ENCODE measurements at places on chromosomes 6 and 20.

- peaks cover 21% of the 10 kb centered on the region for H3K4me1 ChIP-seq
- H3K4me3 ChIP-seq, result no peak overlapping the region
- H3K36me3 ChIP-seq, result no peaks in the 10 kb centered on the region
- no peaks in the 10 kb centered on the region for H3K27me3 ChIP-seq
- DNase-seq, result peak; percentile 94
Observed at GRCh38 chr6:154432533-154433476, 76.2 kb upstream of the IPCEF1 start.

DNA sequence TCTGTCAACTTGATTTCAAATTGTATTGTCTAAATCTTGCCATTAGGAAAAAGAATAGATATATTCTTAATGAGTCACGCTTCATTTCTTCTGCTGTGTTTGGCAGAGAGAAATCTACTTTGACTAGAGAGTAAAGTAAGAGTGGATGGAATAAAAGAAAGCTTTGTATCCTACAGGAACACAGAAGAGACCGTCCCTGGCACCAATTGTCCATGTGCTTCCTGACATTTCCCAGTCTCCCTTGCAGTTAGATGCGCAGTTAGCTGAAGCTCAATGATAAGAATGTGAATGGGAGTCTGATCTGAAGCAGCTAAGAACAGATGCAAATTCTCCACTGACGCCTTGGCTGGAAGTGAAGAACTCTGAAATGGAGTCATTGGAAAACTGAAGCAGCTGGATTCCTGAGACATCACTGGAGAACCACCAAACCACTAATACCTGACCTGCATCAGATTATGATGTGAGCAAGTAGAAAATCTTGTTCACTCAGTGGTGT, 528.2 kb upstream of the MARCKS start:
- H3K4me1 ChIP-seq, result no peaks in the 10 kb centered on the region
- H3K4me3 ChIP-seq, result no peak overlapping the region
- no peak overlapping the region for H3K27ac ChIP-seq
- no peaks in the 10 kb centered on the region for H3K36me3 ChIP-seq
- no peak for DNase-seq

- H3K27ac ChIP-seq, result no peak overlapping the region
- H3K4me3 ChIP-seq, result no peak overlapping the region
- H3K36me3 ChIP-seq, result no peaks in the 10 kb centered on the region
- H3K4me1 ChIP-seq, result peaks cover 17% of the 10 kb centered on the region
Observed at GRCh38 chr20:23759306-23759940, 8.7 kb upstream of the CST1 start.

DNA sequence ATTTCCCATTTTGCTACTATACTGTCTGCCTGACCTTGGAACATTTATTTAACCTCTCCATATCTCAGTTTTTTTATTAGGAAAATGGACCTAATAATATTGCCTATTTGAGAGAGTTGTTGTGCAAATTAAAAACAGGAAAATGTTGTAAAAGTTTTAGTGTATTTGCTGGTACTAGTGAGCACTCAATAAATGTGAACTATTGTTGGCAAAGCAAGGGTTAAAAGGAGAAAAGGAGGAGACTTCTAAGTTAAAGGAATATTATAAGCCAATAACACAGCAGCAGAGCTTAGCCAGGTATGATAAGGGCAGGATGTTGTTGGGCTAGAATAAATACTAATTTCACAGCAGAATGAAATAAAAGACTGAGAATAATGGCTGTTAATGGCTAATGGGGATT, 211.9 kb upstream of the FUT9 start:
- no peak overlapping the region for H3K27ac ChIP-seq
- H3K36me3 ChIP-seq, result no peaks in the 10 kb centered on the region
- no peaks in the 10 kb centered on the region for H3K4me1 ChIP-seq
- H3K4me3 ChIP-seq, result no peak overlapping the region

DNA sequence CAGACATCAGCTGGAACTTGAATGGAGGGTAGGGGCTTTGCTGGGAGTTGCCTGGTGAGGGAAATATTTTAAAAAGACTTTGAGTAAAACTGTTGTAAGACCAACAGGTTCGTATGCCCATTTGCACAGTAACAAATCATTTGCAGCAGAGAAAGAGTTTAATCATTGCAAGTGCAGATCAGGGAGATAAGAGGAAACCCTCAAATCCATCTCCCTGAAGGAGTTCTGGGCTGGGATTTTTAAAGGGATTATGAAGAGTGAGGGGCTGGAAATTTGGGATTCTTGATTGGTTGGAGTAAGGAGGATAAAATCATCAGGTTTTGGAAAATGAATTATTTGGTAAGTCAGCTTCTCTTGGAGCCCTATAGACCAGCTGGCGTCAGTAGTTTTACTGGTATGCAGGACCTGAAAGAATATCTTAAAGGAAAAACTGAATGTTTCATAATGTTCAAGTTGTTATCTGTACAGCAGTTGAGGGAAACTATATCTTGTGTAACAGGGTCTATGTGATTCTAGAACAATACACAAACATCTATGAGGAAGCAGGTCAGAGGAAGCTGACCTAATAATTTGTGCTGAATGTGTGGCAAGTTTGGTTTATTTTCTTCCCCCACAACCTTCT, 295.5 kb downstream of the PLCB1 start:
- no peaks in the 10 kb centered on the region for H3K27me3 ChIP-seq
- H3K4me1 ChIP-seq, result peaks cover 8% of the 10 kb centered on the region

DNA sequence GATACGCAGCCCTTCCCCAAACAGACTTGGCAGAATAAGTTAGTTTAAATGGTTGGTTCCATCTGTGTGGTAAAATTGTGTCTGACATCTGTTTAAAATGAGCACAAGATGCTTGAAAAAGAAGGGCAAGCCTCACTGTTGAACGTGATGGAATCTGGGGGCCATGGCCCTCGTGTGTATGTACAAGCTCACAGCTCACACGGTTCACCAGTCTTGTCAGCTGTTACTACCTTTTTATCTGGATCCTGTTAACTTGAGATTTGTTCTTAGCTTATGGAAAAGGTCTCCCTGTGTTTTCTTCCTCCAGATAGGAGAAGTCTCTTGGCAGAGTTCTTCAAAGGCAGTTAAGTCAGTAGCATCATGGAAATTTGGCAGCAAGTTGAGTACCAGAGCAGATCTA, 270.6 kb downstream of the KHDC1L start:
- H3K36me3 ChIP-seq, result no peaks in the 10 kb centered on the region
- no peaks in the 10 kb centered on the region for H3K27me3 ChIP-seq
- H3K27ac ChIP-seq, result peak overlapping the region; percentile 1
- H3K4me1 ChIP-seq, result peaks cover 37% of the 10 kb centered on the region
- peak; percentile 42 for DNase-seq
- no peak overlapping the region for H3K4me3 ChIP-seq

DNA sequence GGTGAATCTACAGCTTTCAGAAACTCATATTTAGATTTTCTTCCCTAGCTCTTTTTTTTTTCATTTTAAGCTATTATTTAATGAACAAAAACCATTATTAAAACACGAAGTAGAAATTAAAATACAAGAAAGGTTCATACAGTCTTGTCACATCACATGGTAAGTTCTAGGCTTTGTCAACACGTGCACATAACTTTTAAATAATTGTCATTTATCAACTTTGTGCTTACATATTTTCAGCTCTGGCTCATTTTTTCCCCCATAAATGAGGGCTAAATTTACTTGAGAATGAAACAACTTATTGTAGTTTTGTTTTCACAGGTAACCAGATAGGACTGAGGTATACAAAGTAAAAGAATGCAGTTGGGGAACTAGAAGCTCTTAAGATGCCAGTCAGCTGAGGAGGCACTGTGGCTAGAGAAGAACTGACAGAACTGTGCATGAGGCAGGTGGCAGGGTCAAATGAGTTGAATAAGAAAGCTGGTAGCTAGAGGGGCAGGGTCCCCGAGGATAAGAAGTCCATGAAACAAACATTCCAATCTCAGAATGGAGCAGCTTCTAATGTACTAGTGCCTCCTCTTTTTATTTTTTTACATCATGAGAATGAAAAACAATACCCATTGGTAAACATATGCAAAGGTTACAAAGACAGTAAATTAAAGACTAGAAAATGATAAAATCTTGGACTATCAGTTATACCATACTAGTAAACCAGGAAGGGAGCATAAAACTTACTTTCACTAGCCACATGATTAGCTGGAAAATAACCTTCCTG, 141.5 kb downstream of the MYB start:
- no peak overlapping the region for H3K27ac ChIP-seq
- H3K27me3 ChIP-seq, result no peaks in the 10 kb centered on the region
- H3K4me3 ChIP-seq, result no peak overlapping the region
- DNase-seq, result no peak
- H3K36me3 ChIP-seq, result no peaks in the 10 kb centered on the region
- H3K4me1 ChIP-seq, result no peaks in the 10 kb centered on the region

DNA sequence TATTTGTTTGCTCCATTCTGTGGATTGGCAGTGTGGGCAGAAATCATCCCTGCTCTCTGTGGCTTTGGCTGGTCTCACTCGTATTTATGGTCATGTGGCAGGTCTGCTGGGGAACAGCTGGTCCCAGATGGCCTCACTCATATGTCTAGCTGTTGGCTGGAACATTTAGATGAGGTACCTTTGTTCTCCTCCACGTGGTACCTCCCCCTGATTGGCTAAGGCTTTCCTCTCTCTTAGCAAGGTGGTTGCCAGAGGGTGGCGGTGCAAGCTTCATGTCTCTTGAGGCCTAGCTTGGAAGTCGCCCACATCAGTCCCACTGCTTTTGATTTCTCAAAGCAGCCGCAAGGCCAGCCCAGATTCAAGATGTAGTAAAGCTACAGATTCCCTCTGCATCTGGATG, 348.5 kb upstream of the BTBD3 start:
- no peaks in the 10 kb centered on the region for H3K4me1 ChIP-seq
- H3K27ac ChIP-seq, result no peak overlapping the region
- no peaks in the 10 kb centered on the region for H3K36me3 ChIP-seq

GRCh38 chr6:66533921-66534404, 826.9 kb upstream of the EYS start:
- no peak overlapping the region for H3K4me3 ChIP-seq
- no peak overlapping the region for H3K27ac ChIP-seq
- H3K36me3 ChIP-seq, result no peaks in the 10 kb centered on the region
- H3K27me3 ChIP-seq, result no peaks in the 10 kb centered on the region
- DNase-seq, result no peak

DNA sequence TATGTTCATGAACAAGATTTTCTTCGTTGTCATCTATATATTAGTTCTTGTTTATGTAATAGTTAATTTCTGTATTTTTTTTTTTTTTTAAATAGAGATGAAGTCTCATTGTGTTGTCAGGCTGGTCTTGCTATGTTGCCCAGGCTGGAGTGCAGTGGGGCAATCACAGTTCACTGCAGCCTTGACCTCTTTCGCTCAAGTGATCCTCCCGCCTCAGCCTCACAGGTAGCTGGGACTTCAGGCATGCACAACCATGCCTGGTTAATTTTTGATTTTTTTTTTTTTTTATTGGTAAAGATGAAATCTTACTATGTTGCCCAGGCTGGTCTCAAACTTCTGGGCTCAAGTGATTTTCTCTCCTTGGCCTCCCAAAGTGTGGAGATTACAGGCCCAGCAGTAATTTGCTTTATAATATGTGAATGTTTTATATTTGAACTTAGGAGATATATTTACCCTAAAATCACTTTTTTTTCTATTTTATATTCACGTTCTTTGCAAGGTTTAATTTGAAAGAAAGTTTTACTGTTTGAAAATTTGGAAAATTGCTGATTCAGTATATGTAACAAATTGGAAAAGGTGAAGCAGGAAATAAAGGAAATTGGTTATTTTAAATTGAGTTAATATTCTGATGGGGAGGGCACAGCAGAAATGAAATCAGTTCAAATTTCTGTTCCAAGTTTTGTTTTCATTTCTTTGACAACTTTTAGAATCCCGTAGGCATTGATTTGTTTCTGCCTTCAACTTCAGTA, 56.2 kb downstream of the ZFAND3 start:
- no peak overlapping the region for H3K27ac ChIP-seq
- no peaks in the 10 kb centered on the region for H3K27me3 ChIP-seq
- no peaks in the 10 kb centered on the region for H3K4me1 ChIP-seq
- DNase-seq, result no peak

GRCh38 chr6:100461917-100462705, 2.6 kb downstream of the SIM1 start:
- no peak overlapping the region for H3K27ac ChIP-seq
- H3K4me3 ChIP-seq, result no peak overlapping the region
- peaks cover 21% of the 10 kb centered on the region for H3K4me1 ChIP-seq
- peaks cover 100% of the 10 kb centered on the region for H3K27me3 ChIP-seq
- peak; percentile 47 for DNase-seq

- no peak overlapping the region for H3K27ac ChIP-seq
- no peaks in the 10 kb centered on the region for H3K4me1 ChIP-seq
- DNase-seq, result no peak
- H3K27me3 ChIP-seq, result peaks cover 13% of the 10 kb centered on the region
Observed at GRCh38 chr6:137475103-137475502, 19.1 kb downstream of the OLIG3 start.

- H3K27me3 ChIP-seq, result peaks cover 2% of the 10 kb centered on the region
- no peak overlapping the region for H3K4me3 ChIP-seq
- no peak overlapping the region for H3K27ac ChIP-seq
- no peaks in the 10 kb centered on the region for H3K4me1 ChIP-seq
- DNase-seq, result no peak
Observed at GRCh38 chr6:110635096-110635495, 158.7 kb upstream of the SLC22A16 start.

GRCh38 chr6:34248198-34248726, 544 bp downstream of the SMIM29 start:
- H3K4me1 ChIP-seq, result peaks cover 40% of the 10 kb centered on the region
- peaks cover 6% of the 10 kb centered on the region for H3K36me3 ChIP-seq
- peak; percentile 40 for DNase-seq
- no peaks in the 10 kb centered on the region for H3K27me3 ChIP-seq

- H3K4me3 ChIP-seq, result no peak overlapping the region
- peaks cover 8% of the 10 kb centered on the region for H3K4me1 ChIP-seq
- DNase-seq, result no peak
- no peak overlapping the region for H3K27ac ChIP-seq
- H3K36me3 ChIP-seq, result no peaks in the 10 kb centered on the region
Observed at GRCh38 chr6:157035546-157035945, 258.4 kb downstream of the ARID1B start.

DNA sequence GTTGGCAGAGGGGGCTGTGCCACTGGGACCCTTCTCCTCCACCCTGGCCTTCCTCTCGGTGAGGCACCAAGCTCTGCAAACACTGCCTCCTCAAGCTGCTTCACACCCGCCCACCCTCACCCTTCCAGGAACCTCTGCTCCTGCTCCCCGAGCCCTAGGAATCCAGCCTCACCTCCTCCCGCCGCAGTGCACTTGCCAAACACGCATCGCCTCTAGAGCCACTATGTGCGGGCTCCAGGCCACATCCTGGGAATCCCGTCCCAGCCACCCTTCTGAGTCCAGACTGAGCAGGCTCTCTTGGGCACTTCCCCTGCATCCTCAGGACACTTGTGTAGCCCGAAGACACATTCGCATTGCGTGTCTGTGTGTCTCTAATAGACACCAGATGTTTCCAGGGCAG, 18.5 kb downstream of the PSMG4 start:
- no peak overlapping the region for H3K27ac ChIP-seq
- DNase-seq, result no peak
- no peak overlapping the region for H3K4me3 ChIP-seq
- peaks cover 20% of the 10 kb centered on the region for H3K4me1 ChIP-seq
- peaks cover 7% of the 10 kb centered on the region for H3K36me3 ChIP-seq
- H3K27me3 ChIP-seq, result no peaks in the 10 kb centered on the region

- H3K27ac ChIP-seq, result no peak overlapping the region
- H3K27me3 ChIP-seq, result no peaks in the 10 kb centered on the region
- no peaks in the 10 kb centered on the region for H3K36me3 ChIP-seq
- H3K4me1 ChIP-seq, result peaks cover 2% of the 10 kb centered on the region
Observed at GRCh38 chr6:40930555-40930954, 108.5 kb downstream of the UNC5CL start.

- no peaks in the 10 kb centered on the region for H3K27me3 ChIP-seq
- H3K4me1 ChIP-seq, result peaks cover 27% of the 10 kb centered on the region
- no peak overlapping the region for H3K4me3 ChIP-seq
- DNase-seq, result no peak
Observed at GRCh38 chr6:138104618-138105213, 2.5 kb downstream of the PERP start.

GRCh38 chr6:82902290-82902689, 163.4 kb downstream of the UBE3D start:
- no peaks in the 10 kb centered on the region for H3K4me1 ChIP-seq
- H3K27ac ChIP-seq, result no peak overlapping the region
- DNase-seq, result no peak
- no peaks in the 10 kb centered on the region for H3K36me3 ChIP-seq
- H3K4me3 ChIP-seq, result no peak overlapping the region
